ENCODE measurements at places on chromosomes 7 and 10.

DNA sequence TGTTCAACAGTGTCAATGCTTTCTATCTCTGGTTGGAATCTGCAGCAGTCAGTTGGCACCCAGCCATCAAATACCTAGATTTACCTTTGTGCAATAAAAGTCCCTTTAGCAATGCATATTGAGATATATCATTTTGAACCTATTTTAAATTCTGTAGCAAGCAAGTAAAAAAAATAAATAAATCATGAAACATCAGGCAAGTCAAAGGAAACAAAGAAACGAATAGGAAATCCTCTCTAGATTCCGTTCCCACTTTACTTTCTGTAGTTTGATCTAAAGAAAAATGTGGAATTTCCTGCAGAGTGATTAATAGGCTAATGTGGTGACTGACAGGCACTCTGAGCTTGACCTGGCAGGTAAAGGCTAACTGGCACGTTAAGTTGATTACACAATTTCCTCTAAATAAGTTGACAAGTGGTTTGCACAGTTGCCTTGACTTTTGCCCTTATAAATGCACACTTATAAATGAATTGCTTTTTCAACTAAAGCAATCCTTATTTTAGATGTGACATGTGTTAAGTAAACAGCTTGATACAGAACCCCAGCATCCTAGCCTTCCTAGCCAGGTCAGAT, 208.1 kb upstream of the TCF7L2 start:
- DNase-seq, result no peak

DNA sequence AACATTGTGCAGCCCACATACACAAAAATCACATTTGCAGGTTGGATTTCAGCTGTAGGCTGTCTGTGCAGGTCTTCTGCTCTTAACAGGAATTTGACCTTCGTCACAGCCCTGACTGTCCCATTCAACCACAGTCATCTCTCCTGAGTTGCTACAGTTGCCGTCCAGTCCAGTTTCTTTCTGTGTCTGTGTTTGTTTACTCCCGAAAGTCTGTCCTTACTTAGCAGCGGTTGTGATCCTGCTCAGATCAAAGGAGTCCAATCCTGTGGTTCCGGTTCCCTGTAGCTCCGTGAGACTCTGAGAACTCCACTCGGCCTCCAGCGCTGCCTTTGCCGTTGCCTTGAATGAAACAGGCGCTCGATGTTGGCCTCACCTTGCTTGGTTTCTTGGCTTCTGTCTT, 111.6 kb upstream of the GATA3 start:
- no peak for DNase-seq

- no peak for DNase-seq
These were observed 45.4 kb upstream of the STOX1 start for GRCh38 chr10:68781613-68782574.

- DNase-seq, result no peak
These were observed 4.8 kb downstream of the FRAT2 start for GRCh38 chr10:97329766-97330165.

DNA sequence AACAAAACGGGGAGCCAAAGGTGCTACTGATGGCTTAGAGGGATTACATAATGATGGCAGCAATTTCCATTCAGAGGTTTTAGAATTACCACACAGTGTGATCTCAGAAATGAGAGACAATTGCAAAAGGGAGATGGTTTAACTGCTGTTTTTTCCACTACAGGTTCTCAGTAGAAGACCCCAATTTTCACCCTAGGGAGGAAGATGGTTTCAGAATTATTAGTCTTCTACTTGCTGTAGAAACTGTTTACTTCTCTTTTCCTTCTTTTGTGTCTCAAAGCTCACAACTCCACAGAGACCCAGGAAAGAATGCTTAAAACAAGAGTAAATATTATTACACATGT, 226.5 kb downstream of the INHBA start:
- DNase-seq, result no peak

- DNase-seq, result no peak
These were observed 35.1 kb downstream of the RTKN2 start for GRCh38 chr10:62233356-62234076.

DNA sequence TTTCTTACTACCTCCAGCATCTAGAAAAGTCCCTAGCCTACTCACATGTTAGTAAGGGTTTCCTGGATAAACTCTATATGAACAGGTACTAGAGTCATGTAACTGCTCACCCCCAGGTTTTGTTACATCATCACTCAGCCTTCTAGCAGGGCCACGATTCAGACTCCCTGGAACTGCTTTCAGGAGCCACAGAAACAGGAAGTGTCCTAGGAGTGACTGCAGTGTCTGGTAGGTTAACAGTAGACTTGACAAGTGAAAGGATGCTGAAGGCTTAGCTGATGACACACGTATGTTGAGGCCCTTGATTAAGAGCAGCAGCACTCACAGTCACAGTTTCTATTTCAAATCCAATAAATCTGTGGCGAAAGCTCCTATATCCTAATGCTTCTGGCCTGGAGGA, 101.2 kb downstream of the DNMBP start:
- no peak for DNase-seq

GRCh38 chr10:16192337-16192736, 244.5 kb upstream of the PTER start:
- DNase-seq, result no peak

- DNase-seq, result no peak
These were observed 26.2 kb downstream of the SUV39H2 start for GRCh38 chr10:14904864-14905263.

Data from NCI-H1092 (cell line).